ENCODE measurements at places on chromosomes 7 and 10.
A peak's percentile ranks its signal among the peaks of the same experiment; 100 is the strongest.

DNA sequence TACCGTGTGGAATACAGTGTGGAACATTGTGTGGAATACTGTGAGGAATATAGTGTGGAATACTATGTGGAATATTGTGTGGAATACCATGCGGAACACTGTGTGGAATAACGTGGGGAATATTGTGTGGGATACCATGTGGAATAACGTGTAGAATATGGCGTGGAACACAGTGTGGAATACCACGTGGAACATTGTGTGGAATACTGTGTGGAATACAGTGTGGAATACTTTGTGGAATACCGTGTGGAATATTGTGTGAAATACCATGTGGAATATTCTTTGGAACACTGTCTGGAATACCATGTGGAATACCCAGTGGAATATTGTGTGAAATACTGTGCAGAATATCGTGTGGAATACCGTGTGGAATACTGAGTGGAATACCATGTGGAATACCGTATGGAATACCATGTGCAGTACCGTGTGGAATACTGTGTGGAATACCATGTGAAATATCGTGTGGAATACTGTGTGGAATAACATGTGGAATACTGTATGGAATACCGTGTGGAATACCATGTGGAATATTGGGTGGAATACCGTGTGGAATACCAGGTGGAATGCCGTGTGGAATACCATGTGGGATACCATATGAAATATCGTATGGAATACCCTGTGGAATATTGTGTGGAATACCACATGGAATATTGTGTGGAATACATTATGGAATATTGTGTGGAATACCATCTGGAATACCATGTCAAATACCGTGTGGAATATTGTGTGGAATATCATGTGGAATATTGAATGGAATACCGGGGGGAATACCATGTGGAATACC lies 133.1 kb upstream of the CHST15 start:
- DNase-seq: no peak

DNA sequence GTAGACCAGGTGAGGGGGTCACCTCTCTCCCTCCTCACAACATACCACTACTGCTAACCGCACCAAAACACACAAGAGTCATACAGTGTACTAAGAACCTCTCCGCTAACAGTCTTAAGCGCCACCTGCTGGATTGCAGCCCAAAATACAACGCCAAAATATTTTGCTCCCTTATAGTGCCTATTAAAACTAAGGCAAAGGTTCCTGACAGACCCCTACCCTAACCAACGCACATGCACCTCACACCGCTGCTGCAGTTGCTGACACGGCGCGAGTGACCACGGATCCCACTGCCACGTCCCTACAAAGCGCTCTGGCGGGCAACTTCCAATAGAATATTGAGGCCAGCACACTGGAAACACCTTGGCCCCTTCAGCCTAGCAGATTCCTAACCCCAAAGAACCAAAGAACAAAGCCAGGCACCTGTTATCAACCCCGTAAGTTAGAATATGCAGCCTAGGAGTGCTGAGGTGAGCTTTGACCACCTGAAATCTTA lies 563.6 kb upstream of the SEMA3D start:
- DNase-seq: peak; percentile 54

DNA sequence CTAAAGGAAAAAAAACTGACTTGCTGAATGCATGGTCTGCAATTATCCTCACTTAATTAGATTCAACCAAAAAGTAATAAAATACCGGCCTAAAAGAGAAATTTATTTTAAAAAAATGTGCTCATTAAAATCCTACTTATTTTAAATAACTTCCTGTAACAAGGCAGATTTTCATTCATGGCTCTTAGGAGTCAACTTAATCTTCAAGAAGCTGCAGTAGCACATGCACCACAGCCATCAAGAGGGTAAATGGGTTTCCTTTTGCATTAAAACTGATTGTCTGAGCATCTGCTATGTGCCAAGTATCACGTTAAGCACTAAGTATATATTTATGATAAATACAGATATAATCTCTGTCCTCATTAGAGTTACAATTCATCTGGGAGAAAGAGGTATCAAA lies 69.9 kb downstream of the SNX13 start:
- DNase-seq: no peak

- DNase-seq: no peak
Observed at GRCh38 chr10:88974446-88975376, 15.9 kb upstream of the FAS start.

DNA sequence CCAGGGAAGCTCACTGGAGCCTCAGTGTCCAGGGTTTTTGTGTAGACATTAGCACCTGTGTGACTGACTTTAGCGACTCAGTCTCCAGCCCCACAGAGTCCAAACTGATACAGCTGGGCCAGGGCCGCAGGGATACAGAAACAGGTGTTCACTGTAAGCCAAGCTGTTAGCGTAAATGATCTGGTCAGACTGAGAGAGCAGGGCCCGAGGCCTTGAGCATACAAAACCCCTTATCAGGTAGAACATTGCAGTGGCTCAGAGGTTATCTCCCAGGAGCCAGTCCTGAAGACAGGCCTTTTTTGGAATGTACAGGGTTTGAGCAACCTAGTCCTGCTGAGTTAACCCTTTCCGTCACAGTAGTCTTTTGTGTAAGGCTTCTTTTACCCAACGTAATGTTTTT lies 25.0 kb downstream of the LHPP start:
- no peak for DNase-seq

GRCh38 chr7:55198634-55199392 lies 166.3 kb upstream of the LANCL2 start:
- no peak for DNase-seq
